Epithelial cell of alveolus of lung (primary cell): ENCODE measurements at places on chromosomes 5 and 9. TPM values are rescaled to one million over a fixed set of nuclear protein-coding genes. Genes with fewer than 3 reads are reported as not detected.

Gene PCDHGB1
- total RNA-seq = 0.39 and 2.2 TPM in 2 replicates

Gene TUSC1
- 11.5 and 16.0 TPM in 2 replicates for total RNA-seq

Gene PCDHAC2
- total RNA-seq = 0.39 TPM in 1 of 2 replicates, not detected in the other

Gene CDKN2AIPNL
- 39.8 and 47.1 TPM in 2 replicates for total RNA-seq

Gene PCDHA1
- total RNA-seq = not detected in 2 replicates

Gene PCDHGA1
- 0.13 and 0.64 TPM in 2 replicates for total RNA-seq

Gene FOXD4L3
- not detected in 2 replicates for total RNA-seq

Gene FBP2
- not detected in 2 replicates for total RNA-seq

Gene TMED7
- 105 and 129 TPM in 2 replicates for total RNA-seq

Gene TMEM215
- total RNA-seq = not detected in 2 replicates

Gene PRRX2
- 1.4 and 31.1 TPM in 2 replicates for total RNA-seq

Gene SLC1A3
- 4.0 and 12.4 TPM in 2 replicates for total RNA-seq

Gene STKLD1
- total RNA-seq = 0.13 and 1.4 TPM in 2 replicates

Gene SLC36A2
- total RNA-seq = not detected in 2 replicates

Gene LEAP2
- total RNA-seq = 0.32 TPM in 1 of 2 replicates, not detected in the other

Gene CYSRT1
- total RNA-seq = under 0.01 and 1.9 TPM in 2 replicates

Gene FNBP1
- total RNA-seq = 9.8 and 16.4 TPM in 2 replicates

Gene LIFR
- total RNA-seq = 20.3 and 64.1 TPM in 2 replicates

Gene CKMT2
- total RNA-seq = 1.6 TPM in 1 of 2 replicates, not detected in the other

Gene MEIKIN
- total RNA-seq = not detected in 2 replicates

Gene TAF11L5
- not detected in 2 replicates for total RNA-seq

Gene WDR70
- total RNA-seq = 12.6 and 13.8 TPM in 2 replicates
